CD4-positive, alpha-beta T cell treated with Interleukin-12 subunit alpha and Interleukin-12 subunit beta, for 1 hour (primary cell): ENCODE measurements at places on chromosomes 1 and 21.

GRCh38 chr1:226987179-226987536, 47.1 kb downstream of the COQ8A start:
- no peak for DNase-seq

- no peak for DNase-seq
Observed at GRCh38 chr21:37032877-37033471, 26.5 kb downstream of the RIPPLY3 start.

- DNase-seq = no peak
Observed at GRCh38 chr1:186842547-186842946, 13.8 kb downstream of the PLA2G4A start.

DNA sequence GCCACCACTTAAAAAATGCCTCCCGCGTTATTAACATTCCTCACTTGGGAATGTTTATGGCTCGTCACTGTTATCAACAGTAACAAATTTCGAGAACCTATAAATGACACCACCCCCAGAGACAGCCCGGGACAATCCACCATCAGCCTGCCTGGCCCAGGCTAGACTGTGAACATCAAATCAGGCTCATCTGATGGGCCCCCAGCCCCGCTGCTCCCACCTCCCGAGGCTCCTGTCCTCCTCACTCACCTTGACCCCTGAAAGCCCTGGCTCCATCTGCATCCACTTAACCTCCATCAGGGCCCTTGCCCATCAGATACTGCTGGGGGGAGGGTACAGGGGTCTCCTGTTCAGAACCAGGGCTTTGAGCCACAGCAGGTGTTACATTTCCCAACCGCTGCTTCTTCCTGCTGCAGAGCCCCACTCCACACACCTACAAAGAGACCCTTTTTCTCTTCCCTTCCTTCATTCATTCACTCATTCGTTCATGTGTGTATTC, 156.5 kb upstream of the VAMP3 start:
- DNase-seq = no peak

- peak; percentile 73 for DNase-seq
Observed at GRCh38 chr21:45228171-45228641, 59.5 kb downstream of the POFUT2 start.

- no peak for DNase-seq
Observed at GRCh38 chr1:189962181-189962580, 515.5 kb downstream of the BRINP3 start.

DNA sequence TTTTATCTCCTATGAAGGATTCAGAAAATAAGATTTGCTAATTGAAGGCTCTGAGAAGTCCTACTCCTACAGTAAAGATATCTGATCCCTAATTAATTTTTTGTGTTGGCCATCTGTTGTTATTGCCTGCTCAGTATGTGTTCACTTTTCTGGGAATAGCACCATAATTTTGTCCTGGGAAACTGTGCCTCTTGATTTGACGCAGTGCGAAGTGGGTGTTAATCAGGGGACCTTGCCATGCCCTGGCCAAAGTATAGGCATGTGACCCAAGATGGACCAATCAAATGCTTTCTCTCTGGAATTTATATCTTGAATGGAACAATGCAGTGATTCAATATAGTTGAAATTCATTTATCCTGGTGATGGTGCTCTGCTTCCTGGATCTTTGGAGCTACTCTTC, 30.4 kb upstream of the GNG12 start:
- DNase-seq = no peak

DNA sequence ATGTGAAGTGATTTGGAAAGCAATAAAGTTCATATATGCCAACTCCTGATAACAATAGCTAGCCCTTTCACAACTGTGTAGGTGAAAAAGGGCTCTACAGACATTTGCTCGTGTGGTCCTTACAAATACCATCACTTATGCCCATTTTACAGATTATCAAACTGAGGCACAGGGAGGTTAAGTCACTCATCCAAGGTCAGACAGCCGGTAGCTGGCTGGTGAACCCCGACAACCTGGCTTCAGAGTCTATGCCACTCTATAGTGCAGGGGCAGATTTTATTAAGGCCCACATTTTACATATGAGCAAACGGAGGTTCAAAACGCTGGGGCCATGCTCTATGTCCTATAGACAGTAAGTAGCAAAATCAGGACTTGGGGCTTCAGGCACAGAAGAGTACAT, 280.5 kb downstream of the RRAGC start:
- DNase-seq = no peak

DNA sequence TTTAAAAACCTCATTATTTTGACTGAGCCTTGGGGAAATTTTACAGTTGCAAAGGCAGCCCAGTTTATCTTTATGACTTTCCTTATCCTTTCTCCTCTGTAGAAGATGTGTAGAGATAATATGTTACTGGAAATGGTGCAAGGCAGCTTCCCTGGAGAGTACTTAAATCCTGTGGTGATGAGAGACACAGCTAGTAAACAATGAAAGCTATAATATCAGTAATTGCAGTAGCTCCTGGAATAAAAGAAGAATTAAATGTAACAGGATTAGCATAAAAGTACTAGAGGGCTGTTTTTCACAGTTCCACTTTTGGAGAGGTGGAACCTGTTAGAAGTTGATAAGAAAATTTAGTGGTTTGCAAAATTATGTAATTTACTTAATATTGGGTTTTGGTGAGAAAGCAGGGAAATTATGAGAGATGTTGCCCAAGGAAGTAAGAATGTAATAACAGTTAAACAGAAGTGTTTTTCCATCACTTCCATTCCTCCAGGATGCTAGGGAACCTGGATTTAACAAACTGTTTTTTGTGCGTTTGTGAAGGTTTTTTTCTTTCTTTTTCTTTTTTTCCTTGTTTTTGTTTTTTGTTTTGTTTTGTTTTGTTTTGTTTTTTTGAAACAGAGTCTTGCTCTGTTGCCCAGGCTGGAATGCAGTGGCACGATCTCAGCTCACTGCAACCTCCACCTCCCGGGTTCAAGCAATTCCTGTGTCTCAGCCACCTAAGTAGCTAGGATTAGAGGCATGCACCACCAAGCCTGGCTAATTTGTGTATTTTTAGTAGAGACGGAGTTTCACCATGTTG, 15.7 kb upstream of the EDEM3 start:
- DNase-seq = no peak
